Stomach (tissue), 19 donors: ENCODE measurements at places on chromosomes 3 and 15. TPM values are rescaled to one million over a fixed set of nuclear protein-coding genes. Genes with fewer than 3 reads are reported as not detected.

DNA sequence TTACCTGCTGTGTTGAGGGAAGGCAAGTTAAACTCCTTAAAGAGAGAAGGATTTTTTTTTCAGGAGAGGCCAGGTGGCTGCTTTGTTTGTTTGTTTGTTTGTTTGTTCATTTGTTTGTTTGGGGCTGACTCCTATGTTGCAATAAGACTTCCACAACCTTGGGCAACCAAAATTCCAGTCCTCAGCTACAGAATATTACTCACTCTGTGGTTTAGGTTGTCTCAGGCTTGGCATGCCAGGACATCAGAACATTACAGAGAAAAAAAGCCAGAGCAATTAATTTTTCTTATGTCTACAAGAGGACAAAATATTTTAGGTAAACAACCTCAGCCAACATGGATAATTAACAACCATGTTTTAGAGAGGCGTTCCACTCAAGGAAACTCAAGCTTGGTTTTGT lies 156.7 kb upstream of the ATP11B start:
- no peak overlapping the region for H3K27ac ChIP-seq
- DNase-seq, result no peak
- H3K4me1 ChIP-seq, result peaks cover 5% of the 10 kb centered on the region
- H3K36me3 ChIP-seq, result no peaks in the 10 kb centered on the region

- H3K4me3 ChIP-seq, result no peak overlapping the region
- H3K4me1 ChIP-seq, result peaks cover 15% of the 10 kb centered on the region
- DNase-seq, result no peak
- no peaks in the 10 kb centered on the region for H3K27me3 ChIP-seq
- H3K27ac ChIP-seq, result no peak overlapping the region
These were observed 168.9 kb downstream of the MYRIP start for GRCh38 chr3:39978308-39978707.

DNA sequence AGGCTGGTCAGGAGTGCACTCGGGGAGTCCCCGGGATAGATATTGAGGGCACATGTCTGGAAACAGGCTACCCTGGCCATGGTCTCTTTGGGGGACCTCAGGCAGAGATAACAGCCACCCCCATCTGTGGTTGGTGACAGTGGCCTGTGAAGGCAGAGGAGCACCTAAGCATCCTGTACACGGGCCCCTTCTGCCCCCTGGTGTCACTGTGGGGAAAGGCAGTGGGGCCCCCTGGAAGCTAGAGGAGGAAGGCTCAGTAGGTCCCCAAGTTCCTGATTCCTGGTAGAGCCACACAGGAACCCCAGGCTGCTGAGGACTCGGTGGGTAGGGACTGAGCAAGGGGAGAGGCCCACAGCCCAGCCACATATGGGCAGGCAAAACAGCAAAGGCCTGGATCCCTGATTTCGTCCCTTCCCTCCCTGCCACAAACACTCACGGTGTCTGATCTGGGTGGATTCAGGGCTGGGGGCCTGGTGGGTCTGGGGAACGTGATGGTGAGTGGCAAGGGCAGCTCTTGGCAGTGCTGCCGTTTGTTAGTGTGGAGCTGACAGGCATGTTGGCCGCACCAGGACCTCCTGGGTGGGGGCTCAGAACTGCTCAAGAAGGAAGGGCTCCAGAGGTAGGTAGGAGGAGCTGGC lies 14.1 kb upstream of the CXCR6 start:
- peaks cover 99% of the 10 kb centered on the region for H3K36me3 ChIP-seq
- no peak overlapping the region for H3K27ac ChIP-seq
- peak; percentile 41 for DNase-seq
- no peaks in the 10 kb centered on the region for H3K27me3 ChIP-seq
- no peaks in the 10 kb centered on the region for H3K4me1 ChIP-seq
- H3K4me3 ChIP-seq, result no peak overlapping the region

The MGA gene
- total RNA-seq, result 60.1 TPM

GRCh38 chr15:47754312-47754711 lies 37.0 kb downstream of the SEMA6D start:
- H3K36me3 ChIP-seq, result no peaks in the 10 kb centered on the region
- H3K4me1 ChIP-seq, result peaks cover 7% of the 10 kb centered on the region
- H3K27me3 ChIP-seq, result no peaks in the 10 kb centered on the region
- no peak for DNase-seq

GRCh38 chr3:12289524-12289923 lies 654 bp downstream of the PPARG start:
- DNase-seq, result no peak
- H3K4me1 ChIP-seq, result peaks cover 3% of the 10 kb centered on the region
- H3K27ac ChIP-seq, result peak overlapping the region; percentile 92
- H3K4me3 ChIP-seq, result peak overlapping the region; percentile 76

GRCh38 chr3:139716908-139717485 lies 39.2 kb upstream of the NMNAT3 start:
- H3K27ac ChIP-seq, result no peak overlapping the region
- H3K4me1 ChIP-seq, result no peaks in the 10 kb centered on the region
- H3K36me3 ChIP-seq, result no peaks in the 10 kb centered on the region
- no peak overlapping the region for H3K4me3 ChIP-seq
- no peak for DNase-seq

The CLSTN2 gene
- 1.7 TPM for total RNA-seq

- H3K27ac ChIP-seq, result peak overlapping the region; percentile 73
- no peaks in the 10 kb centered on the region for H3K27me3 ChIP-seq
- no peak for DNase-seq
- H3K36me3 ChIP-seq, result no peaks in the 10 kb centered on the region
These were observed 8.4 kb downstream of the ITGB5 start for GRCh38 chr3:124878561-124879336.

The ITIH3 gene
- total RNA-seq, result 1.1 TPM

DNA sequence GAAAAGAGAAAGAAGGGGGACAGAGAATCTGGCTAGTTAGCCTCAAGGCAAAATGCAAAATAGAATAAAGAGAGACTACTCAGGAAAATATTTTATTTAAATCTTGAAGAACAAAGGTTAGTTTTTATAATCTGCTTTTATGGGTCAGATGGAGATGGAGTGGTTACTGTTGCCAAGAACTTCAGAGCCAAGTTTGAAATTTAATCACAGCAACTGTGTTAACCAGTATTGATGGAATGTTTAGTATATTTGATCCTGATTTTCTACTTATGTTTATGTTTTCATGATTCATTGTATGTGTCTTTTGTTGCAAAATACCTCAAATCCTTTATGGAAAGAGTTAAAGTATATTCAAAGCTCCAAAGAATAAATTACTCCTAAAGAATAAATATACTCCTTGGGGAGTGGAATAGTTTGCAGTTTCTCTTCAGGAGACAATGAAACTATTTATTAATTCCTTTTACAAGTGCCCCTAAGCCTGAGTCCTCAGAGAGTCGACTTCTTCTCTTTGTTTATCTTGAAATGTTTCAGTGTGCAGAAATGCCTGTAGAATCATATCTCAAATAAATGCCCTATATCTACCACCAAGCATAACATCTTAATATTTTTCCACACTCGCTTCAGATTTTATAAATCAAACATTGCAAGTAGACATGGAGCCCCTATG lies 60.9 kb upstream of the THSD4 start:
- no peaks in the 10 kb centered on the region for H3K4me1 ChIP-seq
- no peaks in the 10 kb centered on the region for H3K36me3 ChIP-seq
- H3K27ac ChIP-seq, result no peak overlapping the region
- H3K4me3 ChIP-seq, result no peak overlapping the region
- no peaks in the 10 kb centered on the region for H3K27me3 ChIP-seq
- DNase-seq, result no peak

DNA sequence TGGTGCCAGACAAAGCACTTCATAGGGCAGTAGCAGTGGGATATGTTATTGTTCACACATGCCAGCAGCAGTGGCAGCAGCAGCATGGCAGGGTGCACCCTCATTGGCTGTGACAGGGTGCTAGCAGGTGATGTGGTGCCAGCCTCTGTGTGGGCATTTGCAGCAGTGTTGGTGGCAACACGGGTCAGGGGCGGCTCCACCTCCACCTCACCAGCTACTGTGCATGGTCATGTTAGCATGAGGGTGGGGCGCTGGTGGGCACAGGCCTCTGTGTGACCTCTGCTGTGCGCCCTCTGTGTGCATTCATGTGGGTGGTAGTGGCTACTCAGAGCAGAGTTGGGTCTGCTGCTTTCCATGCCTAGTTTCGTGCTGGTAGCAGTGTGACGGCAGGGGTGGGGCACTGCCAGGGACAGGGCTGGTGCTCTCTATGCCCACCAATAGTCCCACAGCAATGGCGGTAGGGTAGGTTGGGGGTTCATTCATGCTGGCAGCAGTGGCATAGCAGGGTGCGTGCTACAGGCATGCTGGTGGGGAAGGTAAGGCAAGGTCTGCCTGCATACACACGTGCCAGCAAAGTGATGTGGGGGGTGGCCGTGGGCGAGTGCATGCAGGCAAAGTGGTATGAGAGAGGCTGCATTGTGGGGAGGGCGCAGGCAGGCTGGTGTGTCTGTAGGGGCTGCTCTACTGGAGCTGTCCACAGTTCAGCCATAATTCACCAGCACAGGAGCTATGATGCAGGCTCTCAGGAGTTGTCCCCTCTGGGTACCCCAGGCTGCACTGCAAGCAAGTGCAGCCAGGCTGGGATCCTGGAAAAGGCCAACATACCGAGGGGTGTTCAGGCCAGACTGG lies 402.7 kb downstream of the GRM7 start:
- no peaks in the 10 kb centered on the region for H3K36me3 ChIP-seq
- no peak overlapping the region for H3K4me3 ChIP-seq
- no peaks in the 10 kb centered on the region for H3K27me3 ChIP-seq
- no peak overlapping the region for H3K27ac ChIP-seq

The PLSCR2 gene
- total RNA-seq, result not detected

DNA sequence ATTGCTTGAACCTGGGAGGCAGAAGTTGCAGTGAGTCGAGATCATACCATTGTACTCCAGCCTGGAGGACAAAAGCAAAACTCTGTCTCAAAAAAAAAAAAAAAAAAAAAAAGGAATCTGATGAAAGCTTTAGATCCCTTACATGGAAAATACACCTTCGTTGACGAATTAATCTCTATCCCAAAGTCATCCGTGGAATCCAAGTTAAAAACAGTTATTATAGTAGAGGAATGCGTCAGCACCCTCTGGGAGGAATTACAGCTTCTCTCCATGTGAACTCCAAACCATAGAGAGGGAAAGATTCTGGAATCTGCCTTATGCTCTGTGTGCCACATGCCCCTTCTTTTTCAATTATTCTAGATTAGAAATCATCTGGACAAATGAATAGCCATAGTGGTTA lies 192.3 kb upstream of the C2CD4B start:
- H3K27me3 ChIP-seq, result no peaks in the 10 kb centered on the region
- no peaks in the 10 kb centered on the region for H3K36me3 ChIP-seq
- H3K4me3 ChIP-seq, result no peak overlapping the region
- H3K4me1 ChIP-seq, result no peaks in the 10 kb centered on the region
- no peak overlapping the region for H3K27ac ChIP-seq
- DNase-seq, result no peak

DNA sequence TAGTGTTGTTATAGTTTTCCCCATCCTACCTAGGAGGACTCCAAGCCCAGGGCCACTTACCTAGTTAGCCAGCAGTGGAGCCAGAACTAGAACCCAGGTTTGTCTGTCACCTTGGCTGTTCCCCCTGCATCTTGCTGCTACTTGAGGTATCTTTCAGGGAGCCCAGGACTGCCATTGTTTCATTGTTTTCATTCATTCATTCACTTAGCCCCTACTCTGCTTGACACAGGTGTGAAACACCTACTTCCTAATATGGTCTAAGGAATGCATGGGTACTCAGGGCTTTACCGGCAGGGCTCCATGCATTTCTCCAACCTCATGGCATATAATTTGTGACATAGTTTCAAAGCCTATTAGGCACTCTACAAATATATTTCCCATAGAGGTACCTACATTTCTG lies 266.6 kb upstream of the TPM1 start:
- no peak for DNase-seq
- H3K4me3 ChIP-seq, result no peak overlapping the region
- H3K36me3 ChIP-seq, result peaks cover 80% of the 10 kb centered on the region
- no peaks in the 10 kb centered on the region for H3K4me1 ChIP-seq

The BUB1B gene
- total RNA-seq, result 4.1 TPM

- no peak for DNase-seq
- H3K4me1 ChIP-seq, result peaks cover 41% of the 10 kb centered on the region
- no peaks in the 10 kb centered on the region for H3K36me3 ChIP-seq
- no peak overlapping the region for H3K4me3 ChIP-seq
- no peaks in the 10 kb centered on the region for H3K27me3 ChIP-seq
These were observed 243.9 kb downstream of the ZBTB20 start for GRCh38 chr3:114903213-114903612.

The SLC24A5 gene
- total RNA-seq, result not detected

- no peak overlapping the region for H3K27ac ChIP-seq
- no peak overlapping the region for H3K4me3 ChIP-seq
- DNase-seq, result no peak
- no peaks in the 10 kb centered on the region for H3K4me1 ChIP-seq
- H3K36me3 ChIP-seq, result no peaks in the 10 kb centered on the region
These were observed 7.4 kb downstream of the HCN4 start for GRCh38 chr15:73361337-73361736.

The PLA2G4E gene
- not detected for total RNA-seq

- peak; percentile 54 for DNase-seq
- no peak overlapping the region for H3K4me3 ChIP-seq
- no peaks in the 10 kb centered on the region for H3K27me3 ChIP-seq
- H3K4me1 ChIP-seq, result no peaks in the 10 kb centered on the region
- H3K27ac ChIP-seq, result no peak overlapping the region
- no peaks in the 10 kb centered on the region for H3K36me3 ChIP-seq
These were observed 37.6 kb downstream of the TRA2B start for GRCh38 chr3:185900228-185900627.

GRCh38 chr15:68755731-68756130 lies 65.0 kb downstream of the ANP32A start:
- H3K4me1 ChIP-seq, result no peaks in the 10 kb centered on the region
- no peak overlapping the region for H3K27ac ChIP-seq
- no peaks in the 10 kb centered on the region for H3K36me3 ChIP-seq
- H3K27me3 ChIP-seq, result no peaks in the 10 kb centered on the region
- no peak for DNase-seq
- H3K4me3 ChIP-seq, result no peak overlapping the region

- no peak overlapping the region for H3K4me3 ChIP-seq
- H3K27me3 ChIP-seq, result no peaks in the 10 kb centered on the region
- no peak overlapping the region for H3K27ac ChIP-seq
- no peaks in the 10 kb centered on the region for H3K36me3 ChIP-seq
- no peaks in the 10 kb centered on the region for H3K4me1 ChIP-seq
- DNase-seq, result no peak
These were observed 86.0 kb downstream of the IQCH start for GRCh38 chr15:67340630-67341029.

GRCh38 chr3:90015688-90016356 lies 908.4 kb downstream of the EPHA3 start:
- H3K36me3 ChIP-seq, result no peaks in the 10 kb centered on the region
- no peak for DNase-seq
- H3K4me1 ChIP-seq, result no peaks in the 10 kb centered on the region
- no peaks in the 10 kb centered on the region for H3K27me3 ChIP-seq

DNA sequence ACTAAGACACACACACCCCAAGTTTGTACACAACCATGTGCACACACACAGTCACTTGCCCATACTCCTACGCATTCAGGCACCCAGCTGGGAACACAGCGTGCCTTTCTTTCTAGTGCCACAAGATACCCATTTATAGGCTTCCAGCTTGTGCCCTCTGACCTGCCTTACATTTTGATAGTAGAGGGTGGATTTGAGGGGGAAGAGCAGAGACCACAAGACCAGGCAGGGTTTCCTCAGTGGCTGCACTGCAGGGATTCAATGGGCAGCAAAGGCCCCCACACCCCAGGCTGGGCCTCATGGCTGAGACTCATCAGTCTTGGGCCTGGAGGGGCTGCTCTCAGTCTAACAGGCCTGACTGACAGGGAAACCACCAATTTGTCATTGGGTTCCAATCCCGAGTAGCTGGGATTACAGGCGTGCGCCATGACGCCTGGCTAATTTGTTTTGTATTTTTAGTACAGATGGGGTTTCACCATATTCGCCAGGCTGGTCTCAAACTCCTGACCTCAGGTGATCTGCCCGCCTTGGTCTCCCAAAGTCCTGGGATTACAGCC lies 18.8 kb upstream of the ANKDD1A start:
- no peaks in the 10 kb centered on the region for H3K27me3 ChIP-seq
- no peak for DNase-seq
- no peaks in the 10 kb centered on the region for H3K36me3 ChIP-seq
- no peak overlapping the region for H3K4me3 ChIP-seq
- peak overlapping the region; percentile 85 for H3K27ac ChIP-seq
